Fibroblast of lung (primary cell): ENCODE measurements at places on chromosomes 1 and 21.

GRCh38 chr1:65065524-65066418 is 82.2 kb upstream of the AK4 start:
- DNase-seq = no peak

DNA sequence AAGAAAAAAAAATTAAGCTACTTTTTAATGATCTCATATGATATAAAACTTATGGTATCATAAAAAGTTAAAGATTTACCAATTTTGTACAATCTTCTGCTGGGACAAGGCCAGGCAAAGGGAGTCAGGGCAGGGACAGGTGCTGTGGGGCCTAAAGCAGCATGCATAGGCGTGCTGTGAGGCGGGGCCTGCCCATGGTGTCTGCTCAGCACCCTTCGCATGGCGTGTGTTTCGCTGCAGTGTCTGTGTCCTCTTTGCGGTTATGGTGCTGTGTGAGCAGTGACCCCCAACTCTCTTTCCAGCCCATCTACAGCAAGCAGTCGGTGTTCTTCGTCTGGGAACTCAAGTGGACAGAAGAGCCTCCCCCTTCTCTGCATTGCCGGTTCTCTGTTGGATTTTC is 13.4 kb upstream of the PWP2 start:
- DNase-seq = no peak

- peak; percentile 55 for DNase-seq
Measured at GRCh38 chr1:19844731-19845495, 29.8 kb upstream of the RNF186 start.

GRCh38 chr1:157086299-157086698 is 13.3 kb downstream of the ETV3L start:
- DNase-seq = no peak

- DNase-seq = no peak
Measured at GRCh38 chr1:30962609-30963508, 54.3 kb upstream of the SDC3 start.

DNA sequence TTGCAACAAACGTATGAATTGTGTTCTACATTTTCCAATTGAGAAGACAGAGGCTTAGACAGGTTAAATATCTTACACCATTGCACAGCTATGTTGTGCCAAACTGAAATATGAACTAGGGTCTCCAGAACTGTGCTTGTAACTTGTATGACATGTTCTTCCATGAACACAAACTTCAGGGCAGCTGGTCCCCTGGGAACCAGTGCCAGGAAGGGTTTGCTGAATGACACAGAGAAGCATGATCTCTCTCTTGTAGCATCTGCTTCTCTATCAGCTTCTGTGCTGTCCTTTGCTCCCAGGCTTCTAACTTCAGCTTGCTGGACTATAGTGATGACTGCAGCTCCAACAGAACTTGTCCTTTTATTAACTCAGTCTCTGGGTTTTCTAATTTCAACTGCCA is 385.5 kb downstream of the SIPA1L2 start:
- DNase-seq = no peak

- DNase-seq = no peak
Measured at GRCh38 chr1:246760422-246761347, 36.5 kb downstream of the SCCPDH start.

GRCh38 chr1:185328255-185328654 is 11.2 kb upstream of the IVNS1ABP start:
- no peak for DNase-seq

GRCh38 chr1:164953815-164954214 is 394.8 kb downstream of the PBX1 start:
- no peak for DNase-seq

DNA sequence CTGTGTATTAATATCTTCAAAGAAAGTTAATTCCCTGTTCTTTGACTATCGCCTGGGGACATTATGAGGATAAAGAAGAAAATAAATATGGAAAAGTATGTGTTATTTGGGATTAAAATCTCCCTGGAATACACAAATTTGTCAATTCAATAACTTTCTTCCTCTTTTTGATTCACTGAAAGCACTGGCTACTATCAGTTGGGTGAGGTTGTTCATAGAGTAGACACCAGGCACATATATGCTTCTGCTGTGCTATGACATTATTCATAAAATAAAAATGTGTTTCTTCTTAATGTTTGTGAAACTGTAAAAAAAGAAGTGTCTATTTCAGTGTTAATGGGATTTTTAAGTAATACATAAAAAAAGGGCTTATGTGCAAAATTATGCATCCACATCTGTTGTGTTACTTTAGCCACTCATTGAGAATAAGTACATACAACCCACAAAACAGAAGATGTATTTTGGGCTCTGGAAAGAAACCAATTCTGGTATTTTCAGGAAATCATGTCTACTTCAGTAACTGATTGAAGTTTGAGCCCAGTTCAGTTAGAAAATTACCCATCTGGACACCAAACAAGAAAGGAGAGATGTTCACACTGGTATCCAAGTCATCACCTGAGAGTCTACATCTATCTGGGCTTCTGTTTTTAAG is 169.4 kb downstream of the GABPA start:
- DNase-seq = no peak

DNA sequence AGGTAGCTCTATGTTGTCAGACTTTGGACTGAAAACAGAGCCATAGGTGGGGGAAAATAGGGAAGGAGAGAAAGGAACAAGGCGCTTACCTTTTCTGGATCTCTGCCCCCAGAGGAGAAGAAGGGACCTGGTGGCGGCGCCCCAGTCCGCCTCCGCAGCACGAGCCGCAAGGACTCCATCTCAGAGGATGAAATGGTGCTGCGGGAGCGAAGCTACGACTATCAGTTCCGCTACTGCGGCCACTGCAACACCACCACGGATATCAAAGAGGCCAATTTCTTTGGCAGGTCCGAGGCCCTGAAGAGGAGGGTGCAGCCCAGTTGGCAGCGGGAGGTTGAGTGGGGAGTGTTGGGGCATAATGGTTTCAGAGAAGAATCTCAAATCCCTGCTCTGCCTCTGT is 18.5 kb upstream of the TMEM222 start:
- no peak for DNase-seq

DNA sequence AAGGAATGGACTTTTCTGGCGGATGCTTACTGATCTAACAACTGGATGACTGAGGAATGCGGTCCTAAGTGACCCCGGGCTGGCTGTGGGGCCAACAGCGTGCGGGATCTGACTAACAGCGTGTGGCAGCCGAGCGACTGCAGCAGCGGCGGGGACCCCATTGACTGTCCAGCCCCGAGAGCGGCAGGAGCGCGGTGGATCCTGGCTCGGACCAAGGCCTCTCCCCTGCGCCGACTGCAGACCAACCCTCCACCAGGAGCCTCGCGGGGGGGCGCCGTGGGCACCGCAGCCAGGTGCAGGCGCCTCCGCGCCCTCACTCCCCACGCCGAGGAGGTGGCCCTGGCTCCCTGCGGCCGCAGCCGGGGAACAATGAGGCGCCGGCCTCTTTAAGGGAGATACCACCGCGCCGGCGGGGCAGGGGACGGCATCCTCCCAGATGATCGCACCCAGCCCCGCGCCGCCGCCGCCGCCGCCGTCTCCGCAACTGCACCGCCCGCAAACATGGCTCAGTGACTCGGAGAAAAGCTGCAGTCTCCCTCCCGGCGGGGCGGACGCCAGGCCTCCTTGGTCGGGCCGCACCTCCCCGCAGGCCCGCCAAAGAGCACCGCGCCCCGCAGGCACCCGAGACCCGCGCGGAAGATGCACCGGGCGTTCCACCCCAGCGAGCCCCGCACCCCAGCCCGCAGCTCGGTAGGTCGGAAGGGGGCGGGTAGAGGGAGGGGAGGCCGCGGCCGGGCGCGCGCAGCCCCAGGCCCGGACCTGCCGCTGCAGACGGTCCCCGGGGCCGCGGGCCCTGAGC is 694 bp upstream of the PDIK1L start:
- peak; percentile 63 for DNase-seq

- peak; percentile 83 for DNase-seq
Measured at GRCh38 chr1:224623310-224623714, 7.2 kb downstream of the CNIH3 start.

DNA sequence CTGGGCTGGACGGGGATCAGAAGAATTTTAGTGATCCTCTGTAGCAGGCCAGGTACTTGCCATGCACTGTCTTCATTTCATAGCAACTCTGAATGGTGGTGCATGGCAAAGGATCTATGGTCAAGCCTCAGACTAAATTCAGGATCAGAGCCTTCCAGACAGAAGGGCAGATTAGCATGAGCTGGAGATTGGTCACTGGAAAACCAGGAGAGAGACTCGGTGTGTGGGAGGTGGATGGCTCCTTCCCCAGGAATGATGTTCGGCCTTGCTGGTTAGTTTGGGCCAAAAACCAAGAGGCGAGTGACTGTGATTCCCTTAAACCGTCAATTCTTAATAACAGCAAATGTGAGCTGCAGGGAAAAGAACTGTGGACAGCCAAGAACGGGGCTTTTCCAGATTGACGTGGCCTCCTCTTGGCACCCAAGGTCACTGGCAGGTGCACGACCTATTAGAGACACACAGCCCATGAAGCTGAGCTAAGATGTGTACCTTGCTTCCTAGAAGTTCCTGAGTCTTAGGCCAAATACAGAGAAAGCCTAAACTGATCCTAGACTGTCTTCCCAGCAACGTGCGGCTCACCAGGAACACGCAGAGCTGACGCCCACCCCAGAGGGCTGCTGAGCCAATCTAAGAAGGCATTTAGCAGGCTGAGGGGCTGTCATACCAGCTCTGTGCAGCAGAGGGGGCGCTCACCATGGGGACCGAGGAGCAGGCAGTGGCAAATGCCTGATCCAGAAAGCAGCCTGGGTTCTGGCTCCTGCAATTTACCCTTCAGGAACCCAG is 18.5 kb downstream of the ALDH4A1 start:
- peak; percentile 64 for DNase-seq

DNA sequence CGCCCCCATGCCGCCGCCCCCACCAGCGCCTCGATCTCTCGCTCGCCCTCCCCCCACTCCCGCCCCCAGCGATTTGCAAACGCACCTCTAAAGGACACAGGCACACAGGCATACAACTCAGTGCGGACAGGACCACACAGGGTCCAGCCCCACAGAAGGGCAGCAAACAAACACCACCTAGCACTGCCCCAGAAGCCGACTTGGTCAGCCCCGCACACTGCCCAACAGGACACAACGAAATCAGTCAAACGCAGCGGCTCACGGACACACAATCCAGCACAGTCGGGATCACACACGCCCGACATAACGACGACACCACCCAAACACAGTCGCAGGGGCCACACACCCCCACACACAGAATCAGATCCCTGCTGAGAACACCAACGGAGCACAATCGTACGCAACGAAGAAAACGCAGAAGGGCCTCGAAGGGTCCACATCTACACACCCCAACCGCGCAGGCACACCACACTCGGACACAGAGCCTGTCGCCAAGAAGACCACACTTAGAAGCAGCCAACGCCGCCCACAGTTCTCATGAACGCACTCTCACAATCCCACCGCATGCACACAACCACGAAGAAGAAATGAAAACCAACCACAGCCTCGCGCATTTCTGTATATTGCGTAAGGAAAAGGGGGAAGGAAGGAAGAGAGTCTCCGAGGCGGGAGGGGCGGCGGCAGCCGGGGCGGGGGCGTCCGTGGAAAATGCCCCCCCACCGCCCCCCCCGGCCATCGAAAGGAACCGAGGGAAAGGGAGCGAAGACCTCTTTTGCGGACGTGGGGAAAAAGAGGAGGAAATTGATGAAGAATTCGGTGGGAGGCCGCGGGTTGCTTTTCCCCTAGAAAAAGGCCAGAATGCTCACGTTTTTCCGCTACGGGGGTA is 481 bp downstream of the TAL1 start:
- DNase-seq = peak; percentile 62
